ENCODE measurements at places on chromosomes 12 and 14.

DNA sequence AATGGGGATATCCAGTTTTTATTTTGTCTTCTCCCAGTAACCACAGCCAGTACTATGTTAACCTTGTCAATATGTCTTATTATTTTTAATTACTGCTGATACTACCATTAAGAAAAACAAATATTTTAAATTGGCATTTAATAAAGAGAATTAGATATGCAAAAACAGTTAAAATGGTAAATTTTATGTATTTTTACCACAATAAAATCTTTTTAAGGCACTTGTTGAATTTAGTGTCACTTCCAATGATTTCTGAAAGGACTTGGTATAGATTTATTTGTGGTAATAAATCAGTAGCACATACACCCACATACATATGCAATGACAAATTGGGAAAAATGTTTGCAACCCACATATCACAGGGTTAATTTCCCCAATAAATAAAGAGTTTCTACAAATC is 14.0 kb downstream of the CDKN1B start:
- no peak for DNase-seq

DNA sequence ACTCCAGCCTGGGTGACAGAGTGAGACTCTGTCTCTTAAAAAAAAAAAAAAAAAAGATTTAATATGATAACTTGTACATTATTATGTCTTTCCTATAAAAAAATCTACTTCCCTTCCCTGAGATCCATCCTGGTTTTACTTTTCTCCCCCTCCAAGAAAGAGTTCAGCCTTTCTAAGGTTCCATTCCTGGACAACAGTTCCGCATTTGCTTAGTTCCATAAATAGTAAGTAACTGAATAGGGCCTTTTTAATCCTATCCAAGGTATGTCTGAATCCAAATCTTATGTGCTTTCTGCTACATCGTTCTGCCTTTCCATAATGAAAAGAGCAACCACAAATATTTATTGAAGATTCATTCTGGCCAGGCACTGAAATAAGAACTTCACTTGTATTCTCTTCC is 187.8 kb downstream of the DACT1 start:
- no peak for DNase-seq

- no peak for DNase-seq
Observed at GRCh38 chr14:60212503-60213371, 36.3 kb upstream of the PPM1A start.

DNA sequence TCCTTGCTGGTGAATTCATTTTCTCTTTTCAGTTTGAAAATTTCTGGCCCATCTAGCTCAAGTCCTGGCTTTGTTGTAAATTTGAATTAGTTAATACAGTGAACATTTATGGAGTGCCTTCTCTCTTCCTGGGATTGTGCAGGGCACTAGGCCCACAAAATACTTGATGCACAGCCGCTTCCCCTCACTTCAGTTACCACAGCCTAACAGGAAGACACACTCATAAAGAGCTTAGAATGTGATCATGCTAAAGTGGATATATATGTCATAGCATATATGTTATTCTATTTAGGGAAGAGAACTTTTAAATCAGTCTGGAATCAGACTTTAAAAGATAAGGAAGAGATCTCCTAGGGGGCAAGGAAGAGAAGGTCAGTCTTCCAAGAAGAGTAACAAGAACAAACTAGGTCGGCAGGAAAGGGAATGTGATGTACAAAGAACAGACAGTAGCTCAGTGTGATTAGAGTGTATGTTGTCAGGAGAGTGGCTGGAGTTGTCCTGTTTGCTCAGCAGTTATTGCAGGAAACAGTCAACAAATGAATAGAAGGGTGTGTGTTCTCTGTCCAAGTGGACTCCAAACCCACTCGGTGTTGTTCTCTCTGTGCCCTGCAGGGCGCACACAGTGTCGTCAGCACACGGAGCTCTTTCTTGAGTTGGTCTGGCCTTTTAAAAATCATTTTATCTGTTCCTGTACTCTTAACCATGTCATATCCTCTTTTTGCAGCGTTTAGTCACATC is 74.4 kb downstream of the DAAM1 start:
- no peak for DNase-seq

DNA sequence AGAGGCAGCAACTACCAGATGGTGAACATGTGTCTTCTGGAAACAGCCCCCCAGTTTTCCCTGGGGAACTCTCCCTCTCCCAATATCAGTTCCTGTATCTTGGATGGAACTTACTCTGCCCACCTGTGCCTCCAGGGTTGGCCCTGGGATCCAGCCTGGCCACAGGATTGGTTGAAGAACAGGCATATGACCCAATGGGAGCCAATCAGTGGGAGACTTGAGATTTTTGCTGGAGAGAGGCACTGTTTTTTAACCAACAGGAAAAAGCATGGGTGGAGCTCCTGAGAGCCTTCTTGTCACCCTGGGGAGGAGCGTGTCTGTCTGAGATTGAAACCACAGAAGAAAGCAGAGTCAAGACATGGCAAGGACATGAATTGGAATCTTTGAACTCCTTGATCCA is 33.6 kb upstream of the COX6A1 start:
- DNase-seq: no peak

DNA sequence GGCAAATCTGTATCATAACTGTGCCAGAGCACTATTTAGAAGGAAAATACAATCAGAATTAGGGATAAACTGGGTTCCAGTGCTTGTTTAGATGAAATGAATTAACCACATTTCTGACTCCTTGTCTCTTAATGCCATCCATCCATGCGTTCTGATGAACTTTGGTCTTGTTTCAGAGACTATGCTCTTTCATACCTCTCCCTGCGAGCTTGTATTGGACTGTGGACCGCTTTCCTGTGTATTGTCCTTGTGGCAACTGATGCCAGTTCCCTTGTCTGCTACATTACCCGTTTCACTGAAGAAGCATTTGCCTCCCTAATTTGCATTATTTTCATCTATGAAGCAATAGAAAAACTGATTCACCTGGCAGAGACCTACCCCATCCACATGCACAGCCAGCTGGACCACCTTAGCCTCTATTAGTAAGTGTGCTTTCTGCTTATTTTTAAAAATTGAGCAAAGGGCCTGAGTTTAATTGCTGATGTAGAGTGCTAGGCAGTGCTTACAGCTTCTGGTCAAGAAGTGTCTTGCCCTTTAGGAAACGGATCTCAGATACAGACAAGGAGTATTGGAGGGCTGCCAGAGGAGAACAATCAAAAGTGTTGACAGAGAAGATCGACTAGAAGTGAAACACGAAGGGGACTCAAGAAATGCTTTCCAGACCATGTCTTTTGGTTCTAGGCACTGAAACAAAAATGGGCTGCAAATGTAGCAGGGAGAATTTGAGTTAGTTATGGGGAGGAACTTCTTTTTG is 46.7 kb downstream of the SLC4A8 start:
- DNase-seq: no peak

GRCh38 chr12:55996715-55997534 is at the start of gene SUOX:
SUOX (plus strand) TSS chr12:55997276; CDS start chr12:56002222, 4,946 bp downstream.
- DNase-seq: peak; percentile 85

- DNase-seq: no peak
Observed at GRCh38 chr12:22923768-22924167, 298.8 kb downstream of the ETNK1 start.

GRCh38 chr14:61499991-61500390 is 178.6 kb downstream of the PRKCH start:
- no peak for DNase-seq

DNA sequence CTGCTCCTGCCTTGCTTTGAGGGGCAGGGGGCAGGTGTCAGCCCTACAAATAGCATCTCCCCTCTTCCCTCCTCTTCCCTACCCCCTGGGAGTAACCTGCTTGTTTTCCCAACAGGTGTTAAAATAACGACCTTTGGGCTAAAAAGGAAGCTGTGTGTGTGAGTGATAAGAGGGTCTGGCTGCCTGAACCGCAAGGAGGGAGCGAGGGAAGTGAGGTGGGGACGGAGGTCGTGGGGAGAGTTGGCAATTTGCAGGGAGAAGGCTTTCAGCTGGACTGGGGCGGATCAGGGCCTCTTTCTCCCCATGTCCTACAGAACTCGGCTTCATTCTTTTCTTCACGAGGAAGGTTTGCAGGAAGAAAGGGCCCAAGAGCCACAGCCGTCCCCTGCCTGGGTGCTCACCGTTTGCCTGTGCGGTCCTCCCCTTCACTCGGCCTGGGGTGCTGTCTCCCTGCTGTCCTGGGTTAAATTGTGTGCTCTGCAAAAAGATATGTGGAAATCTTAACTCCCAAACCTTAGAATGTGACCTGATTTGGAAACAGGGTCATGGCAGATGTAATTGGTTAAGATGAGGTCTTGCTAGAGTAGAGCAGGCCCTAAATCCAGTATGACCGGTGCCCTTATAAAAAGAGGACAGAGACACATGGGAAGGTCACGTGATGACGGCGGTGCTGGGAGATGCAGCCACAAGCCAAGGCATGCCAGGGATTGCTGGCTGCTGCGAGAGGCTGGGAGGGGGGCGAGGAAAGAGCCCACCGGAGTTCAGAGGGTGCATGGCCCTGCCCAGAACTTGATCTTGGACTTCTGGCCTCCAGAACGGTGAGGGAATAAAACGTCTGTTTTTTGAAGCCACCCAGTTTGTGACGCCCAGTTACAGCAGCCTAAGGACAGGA is 38.7 kb upstream of the NCOR2 start:
- no peak for DNase-seq

GRCh38 chr12:14303661-14304155 is 61.8 kb upstream of the ATF7IP start:
- DNase-seq: no peak

DNA sequence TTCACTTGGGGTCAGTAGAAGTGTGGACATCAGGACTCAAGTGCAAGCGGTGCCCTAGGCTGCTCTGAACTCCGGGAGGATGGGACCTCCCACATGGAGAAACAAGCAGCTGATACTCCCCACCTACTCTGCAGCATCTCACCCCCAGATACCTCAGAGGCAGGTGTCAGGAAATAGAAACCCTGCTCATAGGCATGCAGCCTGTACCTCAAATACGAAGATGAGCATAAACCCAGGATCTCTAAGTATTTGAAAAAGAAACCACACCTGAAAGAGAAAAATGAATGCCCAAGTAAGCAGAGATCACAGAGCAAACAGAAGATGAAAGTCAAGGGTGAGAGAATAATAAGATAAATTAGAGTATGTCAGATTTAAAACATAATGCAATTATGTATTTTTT is 75.6 kb upstream of the WSCD2 start:
- DNase-seq: no peak

DNA sequence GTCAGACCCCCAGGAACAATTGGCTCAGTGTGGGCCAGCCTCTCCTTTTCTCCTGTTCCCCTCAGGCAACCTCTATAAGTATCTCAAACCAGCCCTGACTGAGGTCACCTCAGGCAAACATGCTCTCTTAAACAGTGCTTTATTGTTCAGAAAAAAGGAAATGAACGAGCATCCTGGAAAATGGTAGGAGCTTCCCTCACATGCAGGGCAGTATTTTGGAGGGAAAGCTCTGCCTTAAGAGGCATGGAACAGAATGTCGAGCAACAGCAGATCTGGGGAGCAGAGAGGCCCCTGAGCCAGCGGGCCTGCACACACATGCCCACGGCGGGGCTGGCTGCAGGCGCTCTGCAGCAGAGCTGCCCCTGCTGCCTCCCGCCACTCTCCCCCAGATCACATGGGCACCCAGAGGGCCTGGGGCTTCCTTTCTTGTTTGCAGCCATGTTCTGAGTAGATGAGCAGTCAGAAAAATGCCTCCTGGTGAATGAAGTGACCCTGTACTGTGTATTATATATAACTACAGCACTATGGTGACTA is 42.0 kb downstream of the MOK start:
- no peak for DNase-seq

Data from D341Med (cell line).